ENCODE measurements at places on chromosomes 16 and 17. TPM values are rescaled to one million over a fixed set of nuclear protein-coding genes. Genes with fewer than 3 reads are reported as not detected.
A peak's percentile ranks its signal among the peaks of the same experiment; 100 is the strongest.

Gene RGS11
- total RNA-seq: 0.92 TPM

DNA sequence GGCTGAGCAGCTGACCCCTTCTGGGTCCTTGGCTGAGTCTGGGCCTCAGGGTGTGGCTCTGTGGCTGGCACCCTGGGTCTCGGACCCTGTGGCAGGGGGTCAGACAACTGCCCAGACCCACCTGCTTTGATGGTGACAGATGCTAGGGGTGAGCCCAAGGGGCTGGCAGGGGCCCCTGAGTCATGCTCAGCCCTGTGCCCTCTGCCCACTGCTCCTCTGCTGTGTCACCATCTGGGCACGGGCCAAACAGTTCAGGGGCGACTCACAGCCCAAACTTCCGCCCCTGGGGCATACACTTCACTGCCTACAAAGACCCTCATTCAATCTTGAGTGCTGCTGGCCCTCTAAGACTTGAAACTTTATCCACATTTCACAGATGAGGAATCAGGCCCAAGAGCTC lies 5.7 kb downstream of the ADGRG1 start:
- no peak for ATAC-seq

- ATAC-seq: peak; percentile 32
These were observed 14.4 kb upstream of the GPRC5B start for GRCh38 chr16:19898924-19899604.

DNA sequence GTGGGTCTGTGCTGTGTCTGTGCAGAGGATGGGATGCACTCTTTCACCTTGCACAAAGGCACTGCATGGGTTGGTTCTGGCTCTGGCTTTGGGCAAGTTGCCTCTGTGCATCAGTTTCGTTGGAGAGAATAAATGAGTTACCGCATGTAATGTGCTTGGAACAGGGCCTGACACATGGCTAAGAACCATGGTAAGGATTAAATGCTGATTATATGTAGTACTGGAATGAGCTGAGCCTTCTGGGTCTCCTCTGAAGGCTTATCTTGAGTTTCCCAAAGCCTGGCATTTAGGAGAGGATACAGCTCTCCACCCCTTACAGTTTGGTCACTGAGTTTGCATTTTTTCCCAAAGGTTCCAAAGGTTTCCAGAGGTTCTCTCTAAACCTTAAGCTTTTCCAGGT lies 69.1 kb downstream of the KSR1 start:
- ATAC-seq: no peak

- ATAC-seq: no peak
These were observed 62.0 kb upstream of the CRHR1 start for GRCh38 chr17:45722161-45722560.

DNA sequence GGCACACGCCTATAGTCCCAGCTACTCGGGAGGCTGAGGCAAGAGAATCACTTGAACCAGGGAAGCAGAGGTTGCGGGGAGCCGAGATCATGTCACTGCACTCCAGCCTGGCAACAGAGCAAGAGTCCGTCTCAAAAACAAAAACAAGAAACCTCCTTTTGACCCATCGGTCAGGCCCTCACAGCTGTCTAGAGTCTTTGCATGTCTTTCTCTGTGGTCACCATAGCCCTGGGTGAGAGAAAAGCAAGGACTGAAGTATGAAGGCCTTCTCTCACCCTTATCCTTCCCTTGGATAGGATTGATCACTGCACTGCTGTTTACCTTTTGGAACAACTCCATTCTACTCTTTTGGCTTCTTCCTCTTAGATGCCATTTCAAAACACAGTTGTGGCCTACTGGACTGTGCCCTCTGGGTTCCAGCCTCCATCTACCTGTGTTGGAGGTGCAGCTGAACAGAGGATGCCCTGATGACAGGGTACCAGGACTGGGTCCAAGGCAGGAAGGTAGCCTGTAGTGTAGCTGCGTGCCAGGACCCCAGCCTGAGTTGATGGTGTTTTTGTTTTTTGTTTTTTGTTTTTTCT lies 37.1 kb downstream of the LDHD start:
- no peak for ATAC-seq

Gene CD300H
- total RNA-seq: not detected

All from esophagus mucosa (tissue), 1 donor.